Endothelial cell of umbilical vein (primary cell): ENCODE measurements at places on chromosomes 16 and 17. TPM values are rescaled to one million over a fixed set of nuclear protein-coding genes. Genes with fewer than 3 reads are reported as not detected.

TLCD2 gene
- total RNA-seq = 1.7 and 2.1 TPM in 2 replicates

MVD gene
- 117 and 142 TPM in 2 replicates for total RNA-seq

TMC8 gene
- 0.99 and 1.3 TPM in 2 replicates for total RNA-seq

CHD3 gene
- 185 and 189 TPM in 2 replicates for total RNA-seq

OR1D2 gene
- not detected in 2 replicates for total RNA-seq

PRKCA gene
- 27.3 and 34.2 TPM in 2 replicates for total RNA-seq

TP53TG3F gene
- not detected in 2 replicates for total RNA-seq

KIF18B gene
- 48.4 and 50.3 TPM in 2 replicates for total RNA-seq

GALR2 gene
- not detected in 2 replicates for total RNA-seq

MPP2 gene
- total RNA-seq = 1.2 and 1.6 TPM in 2 replicates

ZNF469 gene
- 5.7 and 6.3 TPM in 2 replicates for total RNA-seq

SPNS3 gene
- 0.66 TPM in 1 of 2 replicates, not detected in the other for total RNA-seq

AGRP gene
- total RNA-seq = not detected in 2 replicates

DNAH9 gene
- total RNA-seq = not detected in 2 replicates

CHST6 gene
- total RNA-seq = 0.60 and 0.81 TPM in 2 replicates

CDH1 gene
- 0.69 TPM in 1 of 2 replicates, not detected in the other for total RNA-seq

LGALS9 gene
- total RNA-seq = 32.5 and 52.4 TPM in 2 replicates

KRT40 gene
- not detected in 2 replicates for total RNA-seq

UBALD1 gene
- total RNA-seq = 41.6 and 43.8 TPM in 2 replicates
